Right atrium auricular region (tissue), 2 donors: ENCODE measurements at places on chromosomes 5 and 9.

DNA sequence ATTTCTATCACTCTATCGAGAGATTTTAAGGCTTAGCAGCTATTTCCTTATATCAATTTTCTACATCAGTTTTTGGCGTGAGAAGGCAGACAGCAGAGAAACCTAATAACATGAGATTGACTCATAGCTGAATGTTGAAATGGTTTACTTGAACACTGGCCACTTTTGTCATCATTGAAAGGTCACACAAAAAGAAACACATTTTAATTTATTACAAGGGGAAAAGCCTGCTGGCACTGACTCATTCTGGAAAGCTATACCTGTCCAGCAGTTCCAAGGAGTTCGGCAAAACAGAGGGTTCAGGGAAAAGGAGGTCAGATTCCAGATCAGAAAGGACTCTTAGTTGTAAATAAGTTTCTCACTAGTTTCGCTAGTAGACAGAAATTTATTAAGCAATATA lies 566.4 kb downstream of the DNAH5 start:
- no peaks in the 10 kb centered on the region for H3K36me3 ChIP-seq
- DNase-seq = no peak
- no peaks in the 10 kb centered on the region for H3K27me3 ChIP-seq
- H3K27ac ChIP-seq = no peak overlapping the region
- H3K4me3 ChIP-seq = no peak overlapping the region

GRCh38 chr5:68419081-68419636 lies 203.6 kb downstream of the PIK3R1 start:
- no peak overlapping the region for H3K27ac ChIP-seq
- H3K36me3 ChIP-seq = no peaks in the 10 kb centered on the region

GRCh38 chr5:124661317-124662141 lies 84.9 kb downstream of the ZNF608 start:
- no peaks in the 10 kb centered on the region for H3K36me3 ChIP-seq
- DNase-seq = no peak
- peak overlapping the region; percentile 41 for H3K27ac ChIP-seq
- H3K4me1 ChIP-seq = no peaks in the 10 kb centered on the region

GRCh38 chr9:38178237-38178636 lies 109.2 kb upstream of the SHB start:
- no peaks in the 10 kb centered on the region for H3K4me1 ChIP-seq
- no peaks in the 10 kb centered on the region for H3K36me3 ChIP-seq
- DNase-seq = no peak

DNA sequence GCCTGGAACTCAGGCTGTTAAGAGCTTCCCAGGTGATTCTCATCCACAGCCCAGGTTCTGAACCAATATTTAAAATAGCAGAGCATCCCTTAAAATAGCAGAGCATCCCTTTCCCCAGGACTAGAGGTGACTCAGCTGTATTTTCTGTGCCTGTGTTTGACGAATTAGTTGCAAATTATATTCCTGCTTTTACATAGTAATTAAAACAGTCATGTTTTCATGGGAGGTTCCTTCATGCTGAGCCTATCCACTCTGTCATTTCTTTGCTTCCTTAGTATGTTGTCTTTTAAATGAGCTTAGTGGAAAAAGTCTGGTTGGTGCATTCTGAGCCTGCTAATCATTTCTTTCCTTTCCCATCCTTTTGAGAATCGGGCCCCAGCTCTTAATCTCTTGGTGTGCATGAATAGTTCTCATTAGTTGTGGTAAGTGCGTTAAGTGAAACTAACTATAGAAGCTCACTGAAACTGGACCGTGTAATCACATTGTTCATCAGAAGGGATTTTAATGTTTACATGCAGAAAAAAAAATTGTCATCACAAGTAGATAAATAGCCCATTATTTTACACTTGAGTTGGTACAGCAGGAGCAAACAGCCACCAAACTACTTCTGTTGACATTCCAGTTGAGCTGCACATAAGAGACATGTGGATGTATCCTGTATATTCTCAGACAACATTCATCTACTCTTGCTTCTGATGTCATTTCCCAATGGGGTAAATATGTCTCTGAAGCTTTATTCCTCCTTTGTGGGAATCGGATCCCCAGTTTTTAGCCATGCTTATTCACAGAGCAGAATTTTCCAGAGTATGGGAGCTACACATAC lies 596.9 kb upstream of the WWC1 start:
- no peaks in the 10 kb centered on the region for H3K36me3 ChIP-seq
- DNase-seq = no peak
- H3K27me3 ChIP-seq = no peaks in the 10 kb centered on the region
- H3K27ac ChIP-seq = no peak overlapping the region

- H3K4me1 ChIP-seq = no peaks in the 10 kb centered on the region
- H3K4me3 ChIP-seq = no peak overlapping the region
- H3K27ac ChIP-seq = no peak overlapping the region
- H3K36me3 ChIP-seq = no peaks in the 10 kb centered on the region
These were observed 1.9 kb upstream of the LRRC70 start for GRCh38 chr5:62576570-62577170.
